T follicular helper cell (primary cell): ENCODE measurements at places on chromosomes 11 and 22.

DNA sequence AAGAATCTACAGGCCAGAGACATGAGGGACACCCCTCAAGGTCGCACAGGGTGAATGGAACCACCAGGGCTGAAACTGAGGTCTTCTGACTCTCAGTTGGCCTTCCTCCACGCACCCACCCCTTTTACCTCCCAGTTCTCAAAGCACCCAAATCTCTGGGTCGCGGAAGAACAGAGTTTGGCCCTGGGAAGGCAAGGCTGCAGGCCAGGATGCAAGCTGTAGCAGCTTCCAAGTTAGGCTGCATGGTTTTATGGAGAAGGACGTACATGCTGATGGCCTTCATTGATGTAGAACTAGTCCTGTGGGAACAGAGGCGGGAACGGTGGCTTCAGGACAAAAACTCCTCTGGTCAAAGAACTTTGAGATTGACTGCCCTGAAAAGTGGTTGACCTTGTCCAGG is 143.5 kb upstream of the B3GAT1 start:
- no peak for DNase-seq

GRCh38 chr22:21967693-21968271 is 14.8 kb downstream of the TOP3B start:
- DNase-seq = no peak

DNA sequence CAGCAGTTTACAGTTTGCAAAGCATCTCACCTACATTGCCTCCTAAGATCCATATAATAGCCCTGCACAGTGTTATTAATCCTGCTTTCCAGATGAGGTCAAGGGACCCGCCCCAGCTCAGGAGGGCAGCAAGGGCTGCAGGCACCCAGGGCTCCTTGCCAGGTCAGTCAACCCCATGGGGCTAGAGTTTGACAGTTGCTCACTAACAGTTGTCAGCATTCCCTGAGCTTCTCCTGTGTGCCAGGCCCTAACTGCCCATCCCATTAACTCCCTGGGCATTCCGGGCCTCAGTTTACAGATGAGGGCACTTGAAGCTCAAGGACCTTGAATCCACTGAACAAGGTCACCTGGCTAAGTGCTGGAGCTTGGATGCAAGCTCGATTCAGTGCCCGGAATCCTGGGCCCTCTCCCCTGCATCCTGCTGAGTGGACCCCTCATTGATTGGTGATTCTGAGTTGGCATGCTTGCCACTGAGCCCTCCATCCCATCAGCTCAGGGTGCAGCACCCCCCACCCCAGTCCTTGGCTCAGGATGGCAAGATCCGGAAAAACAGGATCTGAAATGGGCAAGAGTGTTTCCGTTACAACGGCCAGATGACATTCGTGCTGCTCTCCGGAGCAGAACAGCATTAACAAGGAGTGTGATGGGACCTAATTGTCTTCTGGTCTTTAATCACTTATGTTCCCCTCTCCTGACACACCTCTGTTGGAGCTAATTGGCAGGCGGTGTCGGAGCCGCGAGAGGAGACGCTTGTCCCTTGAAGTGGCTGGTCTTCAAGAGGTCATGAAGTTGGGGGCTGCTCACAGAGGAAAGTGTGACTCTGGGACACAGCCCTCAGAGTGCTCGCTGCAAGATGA is 87.4 kb upstream of the SHISAL1 start:
- DNase-seq = no peak

- peak; percentile 83 for DNase-seq
These were observed at the start of gene PPM1F for GRCh38 chr22:21952586-21953571. Gene PPM1F (minus strand): TSS chr22:21952848. CDS start chr22:21946048, 6,800 bp downstream.

DNA sequence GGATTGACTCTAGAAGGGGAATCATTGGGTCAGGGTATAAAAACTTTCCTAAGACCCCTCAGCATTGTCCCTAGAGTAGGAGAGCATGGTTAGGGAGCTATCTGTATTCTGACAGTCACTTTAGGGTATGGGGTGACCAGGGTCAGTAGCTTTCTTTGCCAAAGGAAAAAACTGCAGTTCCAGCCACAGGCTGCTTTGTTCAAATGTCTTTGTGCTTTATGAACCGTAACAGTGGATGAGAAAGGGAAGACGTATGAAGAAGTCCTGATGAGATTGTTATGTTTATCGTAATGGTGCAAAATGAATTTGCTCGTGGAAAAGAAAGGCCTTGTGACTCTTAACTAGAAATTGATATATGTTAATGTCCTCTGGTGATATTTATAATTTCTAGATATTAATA is 30.0 kb downstream of the CYB5R2 start:
- DNase-seq = no peak

- no peak for DNase-seq
These were observed 19.4 kb upstream of the CCDC81 start for GRCh38 chr11:86355256-86355655.

- no peak for DNase-seq
These were observed 13.6 kb upstream of the CHRNA10 start for GRCh38 chr11:3684819-3685172.

- no peak for DNase-seq
These were observed 138.5 kb downstream of the NXPE2 start for GRCh38 chr11:114816791-114817190.

DNA sequence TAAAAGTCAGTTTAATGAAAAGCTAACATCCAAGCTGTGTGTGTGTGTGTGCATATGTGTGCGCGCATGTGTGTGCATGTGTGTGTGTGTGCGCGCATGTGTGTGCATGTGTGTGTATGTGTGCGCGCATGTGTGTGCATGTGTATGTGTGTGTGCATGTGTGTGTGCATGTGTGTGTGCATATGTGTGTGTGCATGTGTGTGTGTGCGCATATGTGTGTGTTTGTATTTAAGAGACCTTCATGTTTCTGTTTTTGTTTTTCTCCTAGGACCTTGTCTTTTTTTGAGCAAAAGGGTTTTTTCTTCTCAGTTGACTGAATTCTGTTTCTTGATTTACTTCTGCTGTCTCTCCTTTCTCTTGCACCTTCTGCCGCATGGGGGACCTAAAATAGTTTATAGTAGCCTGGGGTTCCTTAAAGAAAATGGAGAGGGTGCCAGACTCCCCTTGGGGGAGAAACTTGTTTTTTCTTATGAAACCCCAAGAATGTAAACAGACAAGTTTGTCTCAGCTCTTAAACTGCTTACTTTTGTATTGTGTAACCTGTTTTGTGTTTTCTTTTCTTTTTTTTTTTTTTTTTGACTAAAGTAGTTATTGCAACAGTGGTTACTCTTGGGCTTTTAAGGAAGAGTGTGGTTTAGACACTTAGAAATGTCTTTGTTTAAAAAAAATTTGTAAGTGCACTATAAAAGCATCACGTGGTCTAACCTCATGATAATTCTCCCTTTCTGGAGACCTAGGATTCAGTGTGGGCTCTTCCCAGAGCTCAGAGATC is 53.0 kb downstream of the OSBPL5 start:
- DNase-seq = no peak

DNA sequence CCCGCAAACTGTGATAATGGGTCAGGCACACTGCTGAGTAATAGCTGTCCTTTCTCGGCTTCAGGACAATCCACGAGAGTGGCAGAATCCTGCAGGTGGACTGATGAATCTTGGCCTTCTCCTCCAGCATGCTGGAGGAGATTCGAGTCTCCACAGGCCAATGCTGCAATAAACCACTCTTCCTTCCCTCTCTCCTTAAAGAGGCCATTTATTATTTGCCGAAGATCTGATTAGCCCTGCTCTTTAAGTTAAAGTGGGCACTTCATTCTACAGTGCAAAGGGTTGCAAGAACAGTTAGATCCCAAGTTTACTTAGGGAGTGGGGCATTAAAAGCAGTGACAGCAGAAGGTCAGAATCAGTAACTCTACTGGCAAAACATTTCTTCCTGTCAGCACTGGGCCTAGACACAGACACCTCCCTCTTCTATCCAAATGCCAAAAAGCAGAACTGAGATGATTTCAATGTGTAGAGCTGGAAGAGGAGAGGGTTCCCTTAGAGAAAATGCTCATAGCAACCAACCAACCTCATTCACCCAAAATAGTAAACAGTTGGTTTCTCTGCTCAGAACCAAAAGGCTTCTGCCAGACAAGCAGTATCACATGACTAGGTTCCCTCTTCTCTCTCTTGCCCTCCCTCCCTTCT is 121.7 kb downstream of the SGSM3 start:
- no peak for DNase-seq

DNA sequence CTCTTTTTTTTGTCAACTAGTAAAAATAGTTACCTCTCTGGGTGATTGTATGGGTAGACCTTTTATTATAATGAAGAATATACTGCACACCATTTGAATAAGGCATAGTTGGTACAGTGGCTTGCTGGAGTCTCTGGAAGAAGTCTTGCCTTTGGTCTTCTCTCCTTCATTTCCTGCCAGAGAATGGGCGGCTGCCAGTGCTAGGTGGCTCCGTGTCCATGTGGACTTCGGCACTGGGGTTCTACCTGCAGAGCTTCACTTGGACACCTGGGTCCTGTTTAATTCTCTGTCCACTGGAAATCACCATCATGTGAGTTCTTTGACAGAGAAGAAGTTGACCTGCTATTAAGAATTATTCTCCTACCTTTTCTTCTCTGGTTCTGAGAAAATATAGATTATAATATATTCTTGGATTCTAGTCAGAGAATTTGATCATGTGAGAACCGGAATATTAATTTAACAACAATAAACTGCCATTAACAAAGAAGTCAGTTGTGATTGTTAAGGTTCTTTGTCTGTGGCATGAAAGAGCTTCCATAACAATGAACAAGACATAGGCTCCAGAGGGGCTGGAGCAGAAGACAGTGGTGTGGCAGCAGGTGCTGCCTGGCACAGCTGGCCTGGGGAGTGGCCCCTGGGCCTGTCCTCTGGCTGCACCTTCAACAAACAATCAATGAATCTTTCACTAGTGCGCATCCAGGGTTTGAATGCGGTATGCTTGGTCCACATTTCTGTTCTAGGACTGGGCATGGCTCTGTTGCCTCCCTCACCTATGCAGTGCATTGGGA is 77.5 kb downstream of the PPFIBP2 start:
- no peak for DNase-seq

- DNase-seq = no peak
These were observed 203.8 kb upstream of the TMEM45B start for GRCh38 chr11:129611661-129612446.

DNA sequence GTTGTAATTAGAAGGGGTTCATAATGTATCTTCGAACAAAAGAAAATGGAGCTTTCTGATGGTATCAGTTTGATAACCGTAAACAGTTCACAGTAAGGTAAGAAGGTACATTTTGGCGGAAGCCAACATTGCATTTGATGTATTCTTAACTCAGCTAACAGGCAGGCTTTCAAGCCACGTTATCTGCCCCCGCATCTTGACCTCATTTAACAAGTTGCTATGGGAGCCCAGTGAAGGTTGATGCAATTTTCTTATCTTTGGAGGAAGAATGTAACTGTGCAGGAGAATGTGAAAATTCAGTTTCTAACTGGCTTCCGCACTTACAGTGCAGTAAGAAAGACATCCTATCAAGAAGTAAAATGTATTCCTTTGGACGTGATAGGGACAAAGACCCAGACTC is 110.6 kb downstream of the ETS1 start:
- DNase-seq = peak; percentile 79

GRCh38 chr22:19619144-19620009 is 94.9 kb upstream of the SEPTIN5 start:
- DNase-seq = no peak

DNA sequence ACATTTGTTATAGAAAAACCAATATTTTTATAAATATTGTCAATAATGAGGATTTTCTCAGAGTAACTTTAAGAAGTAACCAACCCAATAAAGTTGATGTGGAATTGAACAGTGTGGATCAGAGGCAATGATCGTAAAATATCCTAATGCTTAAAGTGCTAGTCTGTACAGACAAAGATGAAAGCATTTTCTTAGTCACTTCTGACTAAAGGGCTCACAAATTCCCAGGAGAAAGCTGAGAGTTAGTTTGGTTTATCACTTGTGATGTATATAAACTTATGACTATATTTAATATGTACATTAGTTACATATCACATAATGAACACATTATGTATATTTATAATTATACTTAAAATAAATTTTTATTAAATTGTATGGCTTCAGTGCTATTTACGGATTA is 25.4 kb upstream of the DDI1 start:
- no peak for DNase-seq

DNA sequence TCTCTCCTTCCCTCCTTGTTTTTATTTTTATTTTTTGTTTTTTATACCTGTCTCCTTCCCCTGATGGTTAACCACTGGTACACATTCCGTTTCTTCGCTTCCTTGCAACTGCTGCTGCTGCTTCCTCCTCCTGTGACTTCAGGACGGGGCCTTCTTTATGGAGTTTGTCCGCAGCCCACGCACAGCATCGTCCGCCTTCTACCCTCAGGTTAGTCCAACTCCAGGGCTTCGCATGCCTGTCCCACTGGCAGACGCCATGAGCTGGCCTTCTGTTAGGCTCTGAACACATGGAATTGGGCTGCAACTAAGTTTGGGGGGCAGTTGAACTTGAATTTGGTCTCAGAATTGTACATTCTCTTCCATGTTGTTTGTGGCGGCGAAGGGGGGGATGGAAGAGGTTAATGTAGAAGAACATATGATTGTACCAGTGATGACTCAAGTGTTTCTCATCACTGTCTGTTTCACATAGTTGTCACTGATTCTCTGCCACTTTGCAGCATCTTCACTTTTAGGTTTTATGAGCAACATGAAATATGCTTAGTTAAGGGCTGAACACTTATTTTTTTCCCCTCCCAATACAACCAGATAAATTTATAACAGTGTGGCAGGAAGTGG is 83.0 kb upstream of the YWHAH start:
- no peak for DNase-seq

GRCh38 chr11:115530752-115531151 is 26.5 kb upstream of the CADM1 start:
- no peak for DNase-seq

- no peak for DNase-seq
These were observed 21.7 kb downstream of the POU2AF1 start for GRCh38 chr11:111357150-111358037.

DNA sequence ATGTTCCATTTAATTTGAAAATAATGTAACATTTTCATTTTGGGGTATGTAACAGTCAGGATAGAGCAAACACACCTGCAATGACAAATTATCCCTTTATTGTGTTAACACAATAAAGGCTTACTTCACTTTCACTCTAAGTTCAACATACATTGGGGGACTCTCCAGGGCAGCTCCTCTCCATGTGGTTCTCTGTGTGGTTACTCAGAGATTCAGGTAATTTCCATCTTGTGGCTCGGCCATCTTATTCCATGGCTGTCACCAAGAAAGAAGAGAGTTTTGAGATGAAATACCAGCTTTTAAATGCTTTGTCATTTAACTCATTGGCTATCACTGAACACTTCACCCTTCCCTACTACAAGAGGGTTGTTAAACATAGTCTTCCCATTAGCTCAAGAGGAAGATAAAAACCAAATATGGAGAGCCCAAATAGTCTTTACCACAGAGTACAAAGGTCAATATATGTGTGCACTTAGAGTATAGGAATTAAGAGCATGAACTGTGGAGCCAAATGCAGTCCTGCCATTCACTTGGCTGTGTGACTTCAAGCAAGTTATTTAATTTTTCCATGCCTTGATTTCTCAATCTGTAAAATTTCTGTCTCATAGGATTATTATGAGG is 10.6 kb upstream of the TPH1 start:
- DNase-seq = no peak

GRCh38 chr22:26753125-26753862 is 95.9 kb downstream of the MIAT start:
- no peak for DNase-seq

- DNase-seq = no peak
These were observed 1350.5 kb downstream of the BRD1 start for GRCh38 chr22:48477031-48477721.

- no peak for DNase-seq
These were observed 18.7 kb upstream of the SNX32 start for GRCh38 chr11:65814986-65815565.

GRCh38 chr22:38981992-38982927 is at the start of gene APOBEC3B:
Gene APOBEC3B (plus strand): TSS chr22:38982347. CDS start chr22:38982454, 107 bp downstream.
- DNase-seq = peak; percentile 26

- no peak for DNase-seq
These were observed 69.8 kb downstream of the PRR5L start for GRCh38 chr11:36365907-36366306.
